ENCODE measurements at places on chromosomes 3 and 15.

- peak; percentile 13 for DNase-seq
Measured at GRCh38 chr3:183085634-183086390, 13.5 kb downstream of the MCCC1 start.

DNA sequence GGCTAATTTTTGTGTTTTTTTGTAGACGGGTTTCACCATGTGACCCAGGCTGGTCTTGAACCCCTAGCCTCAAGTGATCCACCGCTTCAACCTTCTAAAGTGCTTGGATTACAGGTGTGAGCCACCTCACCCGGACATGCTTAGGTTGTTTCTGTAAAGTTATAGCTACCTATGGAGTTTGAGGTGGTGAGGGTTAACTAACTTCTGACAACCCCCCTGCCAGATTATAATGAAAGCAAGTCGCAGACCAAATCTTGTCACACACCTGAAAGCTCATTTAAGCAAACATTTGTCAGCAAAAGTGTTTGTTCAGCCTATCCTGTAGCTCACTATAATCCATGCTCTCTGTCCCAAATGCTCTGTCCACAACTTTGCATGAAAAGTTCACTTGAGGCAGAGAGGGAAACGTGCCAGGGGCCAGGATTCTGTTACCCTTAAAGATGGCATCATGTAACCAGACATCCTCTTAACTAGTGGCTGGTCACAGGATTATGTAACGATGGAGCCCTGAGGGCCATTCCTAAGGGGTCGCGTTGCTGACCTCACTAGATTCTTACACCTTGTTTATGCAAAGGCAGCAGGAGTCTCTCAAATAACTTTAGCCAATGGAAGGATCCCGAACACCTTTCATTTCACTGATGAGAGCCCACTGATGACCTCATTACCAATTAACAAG lies 24.1 kb upstream of the SENP5 start:
- DNase-seq, result no peak

DNA sequence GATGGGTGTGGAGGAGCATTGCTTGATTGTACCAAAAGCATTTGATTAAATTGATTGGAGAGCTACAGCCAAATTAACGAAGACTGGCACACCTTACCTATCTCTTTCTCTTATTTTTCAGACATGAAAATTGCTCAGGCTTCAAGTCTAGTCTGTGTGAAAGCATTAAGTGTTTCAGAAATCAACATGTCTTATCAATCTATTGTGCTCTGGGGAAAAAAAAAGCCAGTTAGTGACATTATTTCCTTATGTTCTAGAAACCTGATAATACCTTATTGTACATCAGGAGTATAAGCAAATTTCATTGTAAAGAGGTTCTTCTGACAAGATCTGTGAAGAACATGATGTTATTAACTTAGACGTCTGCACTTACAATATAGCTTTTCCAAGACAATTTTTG lies 465.2 kb downstream of the IL5RA start:
- no peak for DNase-seq

GRCh38 chr3:59245300-59245858 lies 195.6 kb upstream of the CFAP20DC start:
- DNase-seq, result no peak

DNA sequence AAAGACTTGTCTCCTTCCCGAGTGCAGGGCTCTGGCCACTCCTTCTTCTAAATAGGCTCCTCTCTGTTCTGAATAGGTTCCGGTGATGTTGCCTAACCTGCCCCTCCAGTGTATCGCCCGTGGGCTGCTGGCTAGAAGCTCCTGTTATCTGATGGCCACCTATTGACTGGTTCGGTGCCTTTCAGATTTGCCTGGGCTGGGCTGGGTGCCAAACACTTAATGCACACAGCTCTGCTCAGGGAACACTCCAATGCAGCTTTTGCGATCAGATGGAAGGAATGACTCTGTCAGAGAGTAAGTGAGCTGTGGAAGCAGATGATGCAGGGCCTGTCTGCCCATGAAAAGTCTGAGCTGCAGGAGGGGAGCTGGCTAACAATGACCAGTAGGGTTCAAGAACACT lies 112.9 kb downstream of the CORO2B start:
- DNase-seq, result no peak

GRCh38 chr3:194247350-194247740 lies 103.8 kb downstream of the CPN2 start:
- DNase-seq, result no peak

GRCh38 chr15:68725736-68726135 lies 95.0 kb downstream of the ANP32A start:
- no peak for DNase-seq

GRCh38 chr15:87033056-87033455 lies 953.4 kb downstream of the AGBL1 start:
- DNase-seq, result no peak

GRCh38 chr15:32643907-32644445 lies 2.5 kb downstream of the SCG5 start:
- no peak for DNase-seq

- no peak for DNase-seq
Measured at GRCh38 chr3:58585994-58586393, 8.8 kb upstream of the FAM107A start.

- no peak for DNase-seq
Measured at GRCh38 chr3:134516905-134517304, 31.0 kb downstream of the CEP63 start.

DNA sequence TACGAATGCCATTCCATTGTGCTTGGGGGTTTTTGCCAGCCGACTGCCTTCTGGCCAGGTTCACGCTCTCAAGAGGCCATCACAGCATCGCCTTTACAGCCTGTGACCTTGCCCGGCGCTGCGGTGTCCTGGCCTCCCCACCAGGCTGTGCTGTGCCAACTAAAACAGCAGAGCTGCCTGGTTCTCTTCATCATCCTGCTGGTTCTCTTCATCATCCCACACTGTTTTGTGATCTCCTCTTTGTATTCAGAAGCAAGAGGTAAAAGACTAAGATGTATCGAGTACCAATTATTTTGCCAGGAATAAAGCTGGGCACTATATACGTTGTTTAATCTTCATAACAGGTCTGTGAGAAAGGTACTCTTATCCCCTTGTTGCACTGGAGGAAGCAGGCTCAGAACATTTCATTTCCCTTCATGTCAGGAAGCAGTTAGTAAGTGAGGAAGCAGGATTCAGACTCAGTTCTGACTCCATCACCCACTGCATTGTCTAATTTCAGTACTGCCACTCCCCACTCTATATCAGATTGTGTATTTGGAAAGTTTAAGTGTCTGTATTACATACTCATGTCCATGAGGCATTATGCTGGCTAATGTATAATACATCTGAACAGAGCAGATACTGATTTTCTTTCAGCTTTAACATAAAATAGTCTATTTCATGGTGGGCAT lies 92.7 kb downstream of the LRRC28 start:
- DNase-seq, result peak; percentile 47

DNA sequence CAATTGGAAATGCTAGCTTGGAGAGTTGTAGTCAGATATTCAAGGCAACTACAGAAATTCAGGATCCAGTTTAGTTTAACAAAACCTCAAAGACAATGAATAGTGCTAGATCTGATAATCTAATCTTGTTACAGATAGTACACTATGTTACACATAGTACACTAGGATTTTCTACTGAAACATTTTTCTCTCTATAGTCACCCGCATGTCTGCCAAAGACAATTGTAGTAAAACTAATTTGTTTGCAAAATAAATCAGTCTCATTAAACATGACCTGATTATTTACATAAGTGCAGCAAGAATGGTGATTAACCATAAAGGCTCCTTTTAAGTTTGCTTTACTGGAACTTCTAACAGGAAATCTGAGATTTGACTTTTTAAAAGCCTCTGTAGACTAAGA lies 52.0 kb downstream of the ILDR1 start:
- no peak for DNase-seq

DNA sequence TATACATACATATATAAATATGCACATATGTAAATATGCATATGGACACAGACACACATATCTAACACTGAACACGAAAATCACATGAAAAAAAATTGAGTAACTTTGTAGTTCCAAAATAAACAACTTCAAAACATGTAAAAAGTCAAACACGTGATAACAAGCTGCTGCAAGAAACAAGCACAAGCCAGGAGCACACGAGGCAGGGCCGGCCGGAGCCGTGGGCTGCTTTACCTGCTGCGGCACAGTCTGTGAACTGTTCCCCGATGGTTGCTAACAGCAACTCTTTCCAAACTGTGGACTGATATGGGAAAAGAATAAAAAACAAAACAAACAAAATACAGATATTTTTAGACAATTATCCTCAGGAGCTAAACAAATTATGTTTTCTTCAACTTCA lies 31.6 kb downstream of the EIF4E3 start:
- no peak for DNase-seq

DNA sequence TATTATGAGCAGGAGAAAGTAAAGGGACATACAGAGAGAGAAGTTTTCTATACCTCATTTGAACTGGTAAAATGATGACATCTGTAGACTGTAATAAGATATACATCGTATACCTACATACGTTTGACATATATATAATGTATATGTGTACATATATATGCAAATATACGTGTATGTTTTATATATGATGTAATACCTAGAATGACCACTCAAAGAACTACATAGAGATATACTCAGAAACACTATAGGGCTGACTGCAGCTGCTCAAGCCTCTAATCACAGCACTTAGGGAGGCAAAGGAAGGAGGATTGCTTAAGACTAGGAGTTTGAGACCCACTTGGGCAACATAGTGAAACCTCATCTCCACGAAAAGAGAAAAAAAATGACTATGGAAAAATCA lies 48.5 kb upstream of the MCTP2 start:
- DNase-seq, result no peak

- no peak for DNase-seq
Measured at GRCh38 chr15:73125219-73125618, 73.0 kb downstream of the NEO1 start.

DNA sequence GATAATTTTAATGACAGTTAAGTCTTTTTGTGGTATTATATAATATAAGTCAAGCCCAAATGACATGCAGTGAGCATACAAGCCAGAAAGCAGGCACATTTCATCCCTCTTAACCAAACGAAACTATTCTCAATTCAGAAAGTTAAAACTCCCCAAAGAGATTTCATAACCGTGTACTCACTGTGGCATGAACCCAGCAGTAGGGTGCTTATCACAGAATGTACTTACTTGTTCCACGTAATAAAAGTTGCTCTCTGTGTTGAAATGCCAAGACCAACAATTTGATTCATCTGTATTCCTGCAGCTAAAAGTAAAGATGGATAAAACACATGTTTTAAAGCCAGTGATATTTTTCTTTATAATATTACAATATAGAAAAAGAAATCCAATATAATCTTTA lies 12.1 kb downstream of the GK5 start:
- DNase-seq, result no peak

- no peak for DNase-seq
Measured at GRCh38 chr3:98565237-98565643, 28.2 kb downstream of the CPOX start.

DNA sequence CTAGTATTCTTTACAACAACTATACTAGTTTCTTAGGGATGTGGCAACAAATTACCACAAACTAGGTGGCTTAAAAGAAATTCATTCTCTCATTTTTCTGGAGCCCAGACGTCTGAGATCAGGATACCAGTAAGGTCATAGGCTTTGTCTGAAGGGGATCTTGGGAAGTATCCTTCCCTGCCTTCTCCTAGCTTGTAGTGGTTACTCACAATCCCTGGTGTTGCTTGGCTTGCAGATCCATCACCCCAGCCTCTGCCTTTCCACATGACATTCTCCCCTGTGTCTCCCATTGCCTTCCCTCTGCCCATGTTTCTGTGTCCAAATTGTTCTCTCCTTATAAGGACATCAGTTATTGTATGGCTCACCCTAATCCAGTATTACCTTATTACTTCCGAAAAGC lies 24.3 kb upstream of the CLDN1 start:
- DNase-seq, result no peak

DNA sequence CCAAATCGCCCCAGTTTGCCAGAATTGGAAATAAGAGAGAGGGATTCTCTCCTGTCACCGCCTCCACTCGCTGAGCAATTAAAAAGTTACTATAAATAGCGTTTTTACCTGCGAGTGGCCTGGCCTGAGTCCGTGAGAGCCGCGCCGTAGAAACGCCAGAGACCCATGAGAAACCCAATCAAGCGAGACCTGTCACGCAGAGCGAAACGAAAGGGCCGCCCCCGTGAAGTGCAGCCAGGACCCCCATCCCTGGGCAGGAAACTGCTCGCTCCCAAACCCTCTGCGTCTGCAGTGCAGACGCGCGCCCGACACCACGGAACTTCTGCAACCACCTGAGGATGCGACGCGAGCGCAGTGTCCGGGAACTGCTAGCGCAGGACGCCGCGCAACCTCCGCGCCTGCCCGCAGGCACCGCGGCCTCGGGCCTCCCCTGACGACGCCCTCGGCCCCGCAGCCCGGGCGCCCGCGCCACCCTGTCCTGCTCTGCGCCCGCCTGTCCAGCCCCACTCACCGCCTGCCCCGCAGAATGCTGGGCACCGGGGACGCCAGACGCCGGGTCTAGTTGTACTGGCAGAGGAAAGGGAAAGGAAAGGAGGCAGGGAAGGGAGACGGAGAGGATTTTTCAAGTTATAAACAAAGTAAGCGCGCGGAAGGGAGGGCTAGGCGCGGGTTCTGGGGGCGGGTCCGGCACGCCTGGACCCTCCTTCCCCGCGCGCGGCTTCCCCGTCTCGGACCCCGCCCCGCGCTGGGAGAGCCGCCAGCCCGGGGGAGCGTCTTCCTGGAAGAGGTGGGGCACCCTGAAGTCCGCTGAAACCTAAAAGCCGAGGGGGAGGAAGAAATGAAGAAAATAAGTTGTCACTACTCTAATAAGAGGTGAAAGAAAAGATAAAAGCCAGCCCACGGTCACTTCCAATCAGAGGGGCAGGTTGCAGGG lies at the start of gene PLSCR4:
Gene PLSCR4, minus strand, starts transcription at position 657 of the 934 bp plus-strand sequence. CDS start 29,034 bp downstream, outside the sequence.
- peak; percentile 12 for DNase-seq

DNA sequence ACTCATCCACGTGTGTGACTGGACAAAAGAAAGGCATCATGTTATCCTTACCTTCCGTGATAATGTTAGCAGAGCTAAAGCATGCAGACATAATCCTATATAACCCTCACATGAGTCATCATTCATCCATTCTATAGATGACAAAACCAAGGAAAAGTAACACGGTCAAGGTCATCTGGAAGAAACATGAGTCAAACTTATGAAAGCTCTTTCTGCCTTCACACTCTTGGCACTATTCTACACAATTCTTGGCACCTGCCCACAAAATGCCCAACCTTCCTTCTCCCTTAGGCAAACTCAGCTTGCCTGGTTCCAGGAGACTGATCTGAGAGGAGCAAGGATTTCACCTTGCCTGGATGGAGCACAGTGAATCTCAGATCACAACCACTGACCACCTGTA lies 66.9 kb downstream of the PRICKLE2 start:
- DNase-seq, result no peak

All from stimulated activated naive CD8-positive, alpha-beta T cell treated with anti-CD3 and anti-CD28 coated beads, Interleukin-15, Interleukin-2, amounts not matched to agents 100 U/mL and 50 U/mL, for 24 hours (primary cell).